Eye (tissue), 1 donor: ENCODE measurements at places on chromosomes 4 and X.

DNA sequence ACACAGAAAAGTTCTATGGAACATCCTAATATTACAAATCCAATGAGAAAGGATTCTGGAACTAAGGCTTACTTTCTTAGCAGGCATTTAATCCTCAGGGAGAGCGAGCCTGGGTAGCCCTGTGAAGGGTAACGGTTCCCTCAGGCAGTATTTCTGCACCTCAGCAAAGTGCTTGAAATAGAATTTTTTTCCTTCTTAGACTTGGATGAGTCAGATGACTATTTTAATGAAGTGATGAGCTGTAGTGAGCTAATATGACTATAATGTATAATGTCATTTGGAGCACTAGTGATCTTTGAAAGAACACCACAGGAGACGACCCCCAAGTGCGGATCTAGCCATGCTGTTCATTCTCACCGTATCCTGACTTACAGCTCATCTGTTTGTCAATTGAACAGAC, 493.0 kb upstream of the FAM241A start:
- DNase-seq, result no peak

GRCh38 chr4:71231129-71232055, 107.4 kb upstream of the SLC4A4 start:
- DNase-seq, result peak; percentile 71

DNA sequence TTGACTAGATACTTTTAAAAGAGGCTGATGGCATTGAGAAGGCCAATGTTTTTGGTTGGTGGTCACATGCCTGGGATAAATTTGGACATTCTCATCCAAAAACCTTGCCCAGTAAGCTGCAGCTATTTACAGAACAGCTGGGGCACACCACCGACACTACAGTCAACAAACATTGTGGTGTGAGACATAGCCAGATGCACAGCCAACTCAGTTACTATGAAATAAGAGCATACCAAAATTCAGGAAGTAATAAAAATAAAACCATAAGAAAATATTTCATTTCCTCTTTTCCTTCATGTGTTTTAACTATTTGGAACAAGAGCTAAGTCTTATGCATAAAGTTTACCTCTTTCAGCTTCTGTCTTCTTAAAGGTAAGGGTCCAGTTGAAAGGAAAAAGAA, 8.8 kb downstream of the PPM1K start:
- no peak for DNase-seq

DNA sequence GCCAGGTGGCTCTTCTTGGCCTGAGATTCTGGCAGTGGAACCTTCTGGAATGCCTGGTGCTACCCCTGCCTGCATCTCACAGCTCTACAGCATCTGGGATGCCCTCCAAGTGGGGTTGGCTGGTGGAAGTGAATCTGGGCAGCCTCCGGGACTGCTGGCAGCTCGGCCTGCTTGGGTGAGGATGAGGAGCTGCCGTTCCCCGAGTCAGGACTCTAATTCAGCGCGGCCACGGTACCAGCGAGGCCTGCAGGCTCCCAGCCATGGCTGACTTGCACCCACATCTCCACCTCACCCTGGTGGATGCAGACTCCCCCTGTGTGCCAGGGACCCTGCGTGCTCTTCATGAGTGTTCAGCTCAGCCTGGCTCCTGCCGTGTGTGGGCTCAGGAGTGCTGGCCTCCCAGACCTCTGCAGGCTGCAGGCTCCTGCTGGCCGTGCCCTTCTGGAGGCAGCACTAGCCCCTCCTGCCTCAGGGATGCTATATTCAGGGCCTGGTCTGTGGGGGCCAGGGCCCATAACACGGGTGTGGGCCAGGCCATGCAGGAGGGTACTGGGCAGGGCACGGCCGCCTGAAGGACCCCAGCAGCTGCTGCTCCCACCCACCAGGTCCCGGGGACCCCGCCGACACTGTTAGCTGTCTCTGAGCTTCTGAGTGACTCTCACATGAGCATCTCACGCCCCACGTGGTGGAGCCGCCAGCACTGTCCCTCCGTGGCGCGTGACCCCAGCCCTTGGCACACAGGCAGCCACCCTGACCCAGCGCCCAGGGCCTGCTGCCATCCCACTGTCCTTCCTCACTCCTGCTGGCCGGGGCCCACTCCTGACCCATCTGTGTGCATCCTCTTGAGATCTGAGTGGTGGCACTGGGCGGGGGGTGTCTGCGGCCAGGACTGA, 10.6 kb downstream of the UVSSA start:
- DNase-seq, result no peak

- no peak for DNase-seq
These were observed 133.3 kb downstream of the DCK start for GRCh38 chr4:71126719-71127118.

DNA sequence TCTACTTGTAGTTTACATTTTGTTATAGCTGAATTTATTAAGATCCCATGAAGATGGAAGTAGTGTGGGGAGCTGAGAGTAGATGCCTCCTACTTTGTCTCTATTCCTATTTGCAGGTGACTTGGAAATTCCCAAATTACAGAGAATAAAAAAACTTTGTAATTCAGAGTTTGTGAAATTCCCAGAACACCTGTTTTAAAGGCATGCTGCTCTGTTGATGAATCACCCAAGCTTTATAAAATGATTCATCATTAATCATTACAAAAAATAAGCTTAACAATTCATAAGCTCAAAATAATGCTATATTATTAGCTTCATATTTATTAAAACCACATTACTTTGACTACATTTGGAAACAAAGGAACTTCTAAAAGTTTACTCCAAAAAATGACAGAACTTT, 856.3 kb downstream of the RPA4 start:
- DNase-seq, result no peak

GRCh38 chr4:33037464-33037863, 2317.3 kb downstream of the PCDH7 start:
- DNase-seq, result no peak

GRCh38 chr4:186628058-186628711, 72.8 kb upstream of the MTNR1A start:
- no peak for DNase-seq

GRCh38 chr4:102230194-102230593, 115.1 kb downstream of the SLC39A8 start:
- no peak for DNase-seq

GRCh38 chr4:151644622-151645021, 116.2 kb downstream of the GATB start:
- DNase-seq, result peak; percentile 65

GRCh38 chrX:40174001-40174853, 76.5 kb upstream of the BCOR start:
- DNase-seq, result peak; percentile 69

DNA sequence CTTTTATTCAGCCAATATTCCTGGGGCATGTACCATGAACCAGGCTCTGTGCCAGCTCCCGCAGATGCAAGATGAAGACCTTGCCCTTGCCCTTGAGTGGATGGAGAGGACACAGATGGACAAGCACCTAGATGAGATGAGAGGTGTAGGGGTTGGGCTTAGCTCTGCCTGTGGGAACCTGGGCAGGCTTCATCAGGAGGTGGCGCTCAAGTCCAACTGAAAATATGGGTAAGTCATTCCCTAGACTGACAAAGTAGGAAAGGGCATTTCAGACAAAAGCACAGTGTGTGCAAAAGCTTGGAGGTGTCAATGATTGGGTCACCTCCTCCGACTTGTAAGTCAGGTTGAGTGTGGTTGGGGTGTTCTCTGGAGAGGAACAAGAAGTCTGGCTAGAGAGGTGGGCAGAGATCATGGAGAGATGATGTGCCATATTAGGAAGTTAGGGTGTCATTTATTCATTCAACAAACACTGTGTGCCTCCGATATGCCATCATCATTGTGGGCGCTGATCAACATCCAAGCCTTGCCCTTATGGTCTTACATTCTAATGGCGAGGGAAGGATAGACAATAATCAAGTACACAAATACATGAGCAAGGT, 64.6 kb downstream of the ANAPC4 start:
- peak; percentile 90 for DNase-seq

GRCh38 chr4:10035130-10035529, 13.8 kb upstream of the SLC2A9 start:
- no peak for DNase-seq

- DNase-seq, result peak; percentile 85
These were observed 80.8 kb downstream of the HMGN5 start for GRCh38 chrX:81120936-81121371.
